ENCODE measurements at places on chromosomes 12 and 14.

GRCh38 chr12:108232565-108232964 is 103.5 kb downstream of the WSCD2 start:
- DNase-seq: no peak

- no peak for DNase-seq
These were observed 67.7 kb downstream of the FBXO33 start for GRCh38 chr14:39364509-39364908.

- DNase-seq: peak; percentile 54
These were observed 156.8 kb upstream of the TMEM260 start for GRCh38 chr14:56422703-56423213.

- peak; percentile 52 for DNase-seq
These were observed 11.9 kb downstream of the NT5DC3 start for GRCh38 chr12:103829092-103829491.

- DNase-seq: peak; percentile 48
These were observed 595 bp upstream of the METAP2 start for GRCh38 chr12:95473231-95473883.

DNA sequence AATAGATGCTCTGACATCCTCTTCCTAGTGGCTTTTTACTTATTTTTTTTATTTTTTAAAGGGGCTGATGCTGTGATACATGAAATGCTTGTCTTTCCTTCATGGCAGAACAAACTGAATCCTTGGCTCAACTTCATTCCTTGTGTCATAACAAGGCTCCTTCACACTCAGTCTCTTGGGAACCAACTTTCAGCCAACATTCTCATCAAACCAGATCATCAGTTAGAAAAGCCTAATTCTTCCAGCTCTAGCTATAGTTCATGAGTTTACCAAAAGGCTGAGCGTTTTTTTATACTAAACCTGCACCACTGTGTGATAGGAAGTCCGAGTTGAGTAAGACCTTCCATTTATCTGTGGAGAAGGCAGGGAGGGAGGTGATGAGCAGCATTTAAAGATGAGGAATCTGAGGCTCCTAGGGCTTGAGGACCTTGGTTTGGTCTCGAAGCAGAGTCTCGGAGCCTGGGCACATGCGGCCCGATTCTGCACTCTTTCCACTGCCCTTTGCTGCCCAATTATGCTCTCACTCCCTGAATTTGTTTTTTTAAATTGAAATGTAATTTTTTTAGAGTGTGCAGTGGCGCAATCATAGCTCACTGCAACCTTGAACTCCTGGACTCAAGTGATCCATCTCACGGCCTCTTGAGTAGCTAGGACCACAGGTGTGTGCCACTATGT is 8.2 kb downstream of the GPRC5D start:
- no peak for DNase-seq

DNA sequence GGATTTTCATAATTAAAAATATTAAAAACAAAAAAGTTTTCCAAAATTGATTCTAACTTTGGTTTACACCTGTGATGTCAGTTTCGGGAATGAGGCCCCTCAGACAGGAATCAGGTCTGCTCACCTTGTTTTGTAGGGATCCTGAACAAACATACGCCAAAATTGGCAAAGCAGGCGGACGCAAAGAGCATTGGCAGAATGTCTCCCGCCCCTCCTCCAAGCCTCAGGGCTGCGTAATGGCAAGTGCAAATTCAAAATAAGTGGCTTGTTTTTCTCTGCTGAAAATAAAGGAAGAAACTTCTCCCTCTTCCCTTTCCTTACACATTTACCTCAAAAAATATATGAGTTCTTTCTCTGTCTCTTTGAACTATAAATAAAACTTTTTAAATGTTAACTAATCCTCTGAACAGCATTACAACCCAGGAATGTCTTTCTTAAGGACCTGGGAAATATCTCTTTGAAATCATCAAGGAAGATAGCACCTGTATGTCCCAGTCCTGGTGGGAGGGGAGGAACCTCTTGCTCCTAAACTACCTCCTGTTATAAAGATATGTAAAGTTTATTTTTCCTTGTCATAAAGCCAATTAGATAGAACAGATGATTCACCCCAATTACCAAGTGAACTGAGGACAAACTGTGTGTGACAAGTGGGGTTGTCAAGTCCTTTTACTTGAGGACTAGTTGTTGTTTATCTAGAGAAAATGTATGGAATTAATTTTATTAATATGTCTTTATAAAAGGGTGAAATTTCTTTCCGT is 16.5 kb downstream of the OR6J1 start:
- DNase-seq: no peak

GRCh38 chr12:93135286-93136239 is 206.5 kb upstream of the EEA1 start:
- no peak for DNase-seq

DNA sequence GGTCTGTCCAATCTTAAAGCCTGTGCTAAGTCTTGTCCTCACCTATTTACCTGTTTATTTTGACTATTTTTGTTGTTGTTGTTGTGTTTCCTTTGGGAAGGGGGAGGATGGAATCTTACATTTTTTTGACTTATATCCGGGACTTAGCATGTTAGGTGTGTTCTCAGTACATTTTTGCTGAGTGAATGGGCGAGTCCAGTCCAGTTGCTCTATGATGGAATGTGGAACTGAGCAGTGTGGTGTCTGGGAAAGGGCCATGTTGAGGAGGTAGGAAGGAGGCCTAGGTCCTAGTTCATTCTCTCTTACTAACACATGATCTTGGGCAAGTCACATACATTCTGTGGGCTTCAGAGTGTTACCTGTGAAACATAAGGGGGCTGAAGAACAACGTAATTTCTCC is 80.9 kb upstream of the SLC38A2 start:
- no peak for DNase-seq

DNA sequence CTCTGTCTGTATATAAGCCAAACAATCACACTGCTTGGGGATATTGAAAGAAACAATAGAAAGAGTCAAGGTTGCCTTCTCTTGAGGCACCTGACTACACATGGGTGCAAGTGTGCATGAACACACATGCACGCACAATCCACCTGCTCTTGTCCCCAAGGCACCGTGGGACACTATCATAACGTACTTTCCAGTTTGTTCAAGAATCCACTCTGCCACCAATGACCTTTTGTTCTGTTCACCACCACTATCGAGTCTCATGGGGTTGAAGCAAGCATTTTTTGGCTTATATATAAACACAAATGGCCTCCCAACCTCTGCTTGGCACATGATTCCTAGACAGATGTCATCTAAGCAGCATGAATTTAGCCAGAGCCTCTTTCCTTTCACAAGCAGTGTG is 365.4 kb downstream of the EMP1 start:
- no peak for DNase-seq

DNA sequence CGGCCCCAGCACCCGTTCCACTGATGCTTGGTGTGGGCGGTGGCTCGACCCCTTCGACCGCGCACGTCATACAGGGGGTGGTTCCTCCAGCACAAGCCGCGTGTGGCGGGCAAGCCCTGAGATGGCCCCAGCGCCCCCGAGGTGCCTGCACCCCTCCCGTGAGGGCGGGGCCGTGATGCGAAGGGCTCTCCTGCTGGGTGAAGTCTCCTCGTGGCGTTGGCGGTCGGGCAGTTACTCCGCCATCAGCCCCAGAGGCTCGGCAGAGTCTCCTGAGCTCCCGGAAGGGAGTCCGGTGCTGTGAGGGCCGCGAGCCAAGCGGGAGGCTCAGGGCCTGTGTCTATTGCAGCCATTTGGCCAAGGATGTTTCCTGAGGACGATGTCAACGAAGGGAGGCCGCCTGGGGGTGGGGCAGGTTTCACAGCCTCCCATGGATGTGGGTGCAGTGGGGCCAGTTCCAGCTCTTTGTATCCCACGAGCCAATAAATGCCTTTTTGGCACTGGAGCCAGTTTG is 78.1 kb upstream of the GALNT9 start:
- no peak for DNase-seq

- no peak for DNase-seq
These were observed 63.2 kb downstream of the TSPAN11 start for GRCh38 chr12:30989754-30990153.

GRCh38 chr12:133081159-133081780 is 547 bp downstream of the ZNF140 start:
- no peak for DNase-seq

DNA sequence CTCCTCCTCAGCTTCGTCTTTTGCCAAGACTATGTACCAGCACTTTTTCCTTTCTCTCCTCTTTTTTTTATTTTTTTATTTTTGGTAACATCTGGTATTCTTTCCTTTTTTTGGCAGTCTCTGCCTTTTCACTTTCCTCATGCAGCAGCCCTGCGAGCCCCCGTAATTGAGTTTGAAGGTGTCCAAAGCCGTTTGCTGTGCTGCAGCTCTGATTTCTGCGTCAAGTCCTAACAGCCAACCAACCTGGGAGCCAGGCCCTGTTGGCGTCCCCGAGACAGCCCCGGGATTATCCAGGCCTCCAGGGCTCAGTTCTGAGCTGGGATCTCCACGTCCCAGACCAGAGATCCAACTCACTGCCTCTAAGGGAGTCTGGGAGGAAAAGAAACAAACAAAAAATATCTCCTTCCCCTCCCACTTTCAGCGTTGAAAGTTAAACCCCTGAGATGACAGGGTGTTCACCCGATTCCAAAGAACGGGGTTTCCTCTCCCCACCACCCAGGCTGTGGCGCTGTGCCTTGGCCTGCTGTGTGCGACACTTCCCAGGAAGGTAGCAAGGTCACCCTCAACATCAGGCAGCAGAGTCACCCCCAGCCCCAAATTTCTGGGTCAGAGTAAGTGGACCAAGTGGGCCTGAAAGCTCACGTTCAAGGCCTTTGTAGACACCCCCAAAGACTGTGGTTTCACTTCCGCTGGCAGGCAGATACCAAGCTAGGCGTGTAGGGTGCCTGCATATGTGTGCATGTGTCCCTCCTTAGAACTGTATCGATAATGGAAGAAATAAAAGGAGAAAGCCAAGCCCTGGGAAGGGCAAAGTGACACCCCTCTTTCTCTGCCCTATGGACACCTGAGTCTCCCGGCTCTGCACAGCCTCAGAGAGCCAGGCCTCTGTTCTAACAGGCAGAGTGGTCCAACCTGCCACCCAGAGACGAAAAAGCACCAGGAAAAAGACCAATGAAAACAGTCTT is 11.1 kb downstream of the BCL11B start:
- no peak for DNase-seq

DNA sequence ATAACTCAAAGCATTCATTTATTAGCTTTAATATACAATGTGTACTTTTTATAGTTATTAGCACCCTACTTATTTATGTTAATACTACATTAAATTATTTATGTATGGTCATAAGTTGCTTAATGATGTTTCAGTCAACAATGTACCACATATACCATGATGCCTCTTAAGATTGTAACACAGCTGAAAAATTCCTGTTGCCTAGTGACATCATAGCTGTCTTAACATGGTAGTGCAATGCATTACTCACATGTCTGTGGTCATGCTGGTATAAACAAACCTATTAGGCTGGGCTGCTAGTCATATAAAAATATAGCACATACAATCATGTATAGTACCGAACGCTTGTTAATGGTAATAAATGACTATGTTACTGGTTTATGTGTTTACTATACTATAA is 120.4 kb downstream of the ANO6 start:
- DNase-seq: peak; percentile 79

GRCh38 chr12:41605545-41606305 is 417.6 kb downstream of the PDZRN4 start:
- peak; percentile 81 for DNase-seq

- DNase-seq: peak; percentile 88
These were observed 240.1 kb upstream of the OR4E1 start for GRCh38 chr14:21913759-21914158.

DNA sequence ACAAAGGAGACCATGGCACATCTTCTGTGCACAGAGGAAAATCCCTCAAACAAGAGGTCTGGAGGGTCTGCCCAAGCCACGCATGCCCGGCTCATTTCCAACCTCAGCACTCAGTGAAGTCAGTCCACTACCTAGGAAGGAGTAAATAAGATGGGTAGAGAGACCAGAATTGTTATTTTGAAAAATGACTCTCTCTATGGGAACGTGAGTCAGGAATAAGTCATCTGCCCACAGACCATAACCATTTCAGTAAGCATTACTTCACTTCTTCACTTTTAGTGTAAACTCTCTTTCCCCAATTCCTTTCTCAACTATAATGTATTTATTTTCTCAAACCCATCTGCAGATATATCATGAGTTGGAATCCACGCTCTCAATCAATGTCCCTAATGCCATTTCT is 1039.9 kb upstream of the USP15 start:
- no peak for DNase-seq

DNA sequence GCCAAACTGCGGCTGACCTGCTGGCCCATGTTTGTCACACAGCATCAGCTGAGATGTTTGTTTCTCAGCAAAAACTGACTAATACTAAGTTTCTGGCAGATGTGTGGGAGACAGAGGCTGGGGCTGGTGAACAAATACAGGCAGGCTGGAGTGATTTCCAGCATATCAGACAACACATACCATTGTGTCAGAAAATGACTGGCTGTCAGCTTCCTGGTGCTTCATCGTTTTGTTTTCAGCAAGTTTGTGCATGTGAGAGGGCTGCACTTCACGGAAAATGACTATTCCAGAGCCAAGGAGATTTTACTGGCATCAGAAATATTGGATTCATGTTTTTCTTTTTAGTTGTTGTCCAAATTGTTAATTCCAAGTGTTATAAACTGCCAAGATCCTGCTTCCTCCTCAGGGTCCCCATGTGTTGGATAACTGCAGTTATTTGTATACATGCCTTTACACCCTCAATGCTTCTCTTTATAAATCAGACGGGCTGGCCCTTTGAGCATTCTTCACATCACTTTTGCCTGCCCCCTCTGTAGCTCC is 145.7 kb downstream of the GALC start:
- no peak for DNase-seq

DNA sequence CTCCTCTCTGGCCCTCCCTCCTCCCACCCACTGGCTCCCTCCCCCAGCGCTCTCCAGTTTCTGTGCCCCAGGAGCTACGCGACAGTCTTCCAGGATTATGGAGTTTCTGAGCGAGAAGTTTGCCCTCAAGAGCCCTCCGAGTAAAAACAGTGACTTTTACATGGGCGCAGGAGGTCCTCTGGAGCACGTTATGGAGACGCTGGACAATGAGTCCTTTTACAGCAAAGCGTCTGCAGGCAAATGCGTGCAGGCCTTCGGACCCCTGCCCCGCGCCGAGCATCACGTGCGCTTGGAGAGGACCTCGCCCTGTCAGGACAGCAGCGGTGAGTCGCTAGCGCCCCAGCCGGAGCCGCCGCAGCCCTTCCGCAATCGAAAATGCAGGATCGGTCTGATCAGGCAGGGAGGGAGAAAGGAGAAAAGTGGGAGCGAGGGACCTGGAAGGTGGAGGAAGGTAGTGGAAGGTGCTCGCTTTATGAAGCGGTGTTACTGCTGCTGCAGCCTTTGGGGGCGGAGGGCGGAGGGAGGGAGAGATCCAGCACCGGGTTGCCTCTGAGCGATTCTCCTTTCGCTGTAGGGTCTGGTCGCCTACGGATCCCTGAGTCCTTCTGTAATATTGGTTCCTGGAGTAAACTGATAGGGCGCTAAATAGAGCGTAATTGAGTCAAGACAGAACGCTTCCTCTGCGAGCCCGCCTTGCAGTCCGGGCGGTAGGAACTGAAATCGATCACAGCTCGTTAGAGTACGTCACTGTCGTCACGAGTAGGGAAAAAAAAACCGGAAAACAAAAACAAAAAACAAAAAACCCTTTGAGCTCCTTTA is at the start of gene ALX1:
TSS of gene ALX1 (plus strand) at position 56 of the 819 bp plus-strand sequence. CDS start at position 98, 42 bp downstream.
- peak; percentile 34 for DNase-seq

- no peak for DNase-seq
These were observed 9.8 kb downstream of the ZNF219 start for GRCh38 chr14:21088687-21089086.

- DNase-seq: no peak
These were observed 877.0 kb downstream of the DIO2 start for GRCh38 chr14:79334272-79334671.

GRCh38 chr12:58247633-58248032 is 306.3 kb downstream of the ATP23 start:
- DNase-seq: no peak

GRCh38 chr14:87257421-87257820 is 735.6 kb downstream of the GALC start:
- DNase-seq: no peak

GRCh38 chr14:92986254-92987147 is 63.6 kb downstream of the CHGA start:
- no peak for DNase-seq

Measured in suppressor macrophage treated with lipopolysaccharide for 4 hours (primary cell).